ENCODE measurements at places on chromosomes 2 and 18. TPM values are rescaled to one million over a fixed set of nuclear protein-coding genes. Genes with fewer than 3 reads are reported as not detected.

Gene PLCD4
- total RNA-seq: 0.52 TPM

Gene LYPD1
- total RNA-seq: not detected

Gene MBOAT2
- 5.3 TPM for total RNA-seq

Gene TRIM43
- not detected for total RNA-seq

Gene RBKS
- 1.4 TPM for total RNA-seq

Gene KCNG2
- not detected for total RNA-seq

Gene SERPINB5
- total RNA-seq: not detected

Gene GALNT3
- 4.9 TPM for total RNA-seq

Gene MYL12A
- 340 TPM for total RNA-seq

Gene ASTL
- 2.4 TPM for total RNA-seq

Gene KLHL30
- total RNA-seq: not detected

Gene TMEFF2
- total RNA-seq: not detected

Gene PROC
- total RNA-seq: 0.12 TPM

Gene ATG4B
- 109 TPM for total RNA-seq

Gene TMEM163
- total RNA-seq: not detected

Gene KLHL41
- 0.07 TPM for total RNA-seq

Gene SLC14A1
- total RNA-seq: 0.86 TPM

Gene MERTK
- total RNA-seq: 0.63 TPM

Gene DNER
- total RNA-seq: not detected

Gene OST4
- 314 TPM for total RNA-seq

Gene INPP1
- total RNA-seq: 9.2 TPM

Gene COMMD1
- total RNA-seq: 27.6 TPM

Gene RTP5
- 0.07 TPM for total RNA-seq

Gene ATF2
- total RNA-seq: 58.8 TPM

Gene ITGA6
- total RNA-seq: 0.68 TPM

Gene ZBTB7C
- 0.56 TPM for total RNA-seq

Gene ANKAR
- 3.4 TPM for total RNA-seq

Gene KIF1A
- total RNA-seq: 0.47 TPM

Gene SPHKAP
- not detected for total RNA-seq

Gene PDK1
- total RNA-seq: 42.6 TPM

Gene NYAP2
- total RNA-seq: not detected

Gene DSC1
- not detected for total RNA-seq

Gene SPC25
- 22.8 TPM for total RNA-seq

Gene MARCO
- not detected for total RNA-seq

Gene HOXD11
- not detected for total RNA-seq

Gene NETO1
- not detected for total RNA-seq

Gene VIT
- total RNA-seq: not detected

Gene MBD5
- 24.6 TPM for total RNA-seq

Gene SPOPL
- total RNA-seq: 19.6 TPM

Gene CD226
- total RNA-seq: 121 TPM

Gene INHBB
- not detected for total RNA-seq

Gene UGT1A6
- not detected for total RNA-seq

Gene SLC38A11
- total RNA-seq: not detected

Gene SGO2
- total RNA-seq: 27.2 TPM

Gene MRPS9
- total RNA-seq: 32.4 TPM

Gene GPR45
- total RNA-seq: not detected

Gene VWC2L
- total RNA-seq: not detected

Gene TMEM17
- total RNA-seq: 0.19 TPM

Gene LYPD6B
- not detected for total RNA-seq

Gene FSHR
- not detected for total RNA-seq

Gene SERPINB4
- total RNA-seq: not detected

Gene IER3IP1
- 16.0 TPM for total RNA-seq

Gene MDH1B
- total RNA-seq: 0.12 TPM

Gene CROCC2
- not detected for total RNA-seq

Gene MAPK4
- not detected for total RNA-seq

Gene MBD1
- 91.7 TPM for total RNA-seq

Gene B3GNT7
- total RNA-seq: not detected

Gene CFAP221
- total RNA-seq: not detected

Gene GAL3ST2
- total RNA-seq: 1.2 TPM
